Stimulated activated CD4-positive, alpha-beta T cell treated with anti-CD3 and anti-CD28 coated beads, Interleukin-4, amount 100 ng/mL, for 24 hours (primary cell): ENCODE measurements at places on chromosomes 5 and 9.

DNA sequence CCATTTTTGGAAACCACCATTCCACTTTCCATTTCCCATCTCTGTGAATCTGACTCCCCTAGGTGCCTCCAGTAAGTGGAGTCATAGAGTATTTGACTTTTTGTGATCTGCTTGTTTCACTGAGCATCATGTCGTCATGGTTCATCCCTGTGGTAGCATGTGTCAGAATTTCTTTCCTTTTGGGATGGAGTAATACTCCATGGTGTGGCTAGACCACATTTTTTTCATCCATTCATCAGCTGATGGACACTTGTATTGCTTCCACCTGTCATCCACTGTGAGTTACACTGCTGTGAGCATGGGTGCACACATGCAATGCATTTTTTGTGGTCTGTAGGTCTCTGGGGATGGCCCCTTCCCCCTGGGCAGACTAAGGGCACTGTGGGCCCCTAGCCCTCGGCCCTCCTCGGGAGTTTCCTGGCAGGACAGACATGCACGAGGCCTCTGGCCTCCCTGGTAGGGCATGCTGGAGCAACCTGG lies 115.9 kb downstream of the GADD45G start:
- DNase-seq: no peak

GRCh38 chr9:10173561-10173960 lies 439.2 kb downstream of the PTPRD start:
- no peak for DNase-seq

- no peak for DNase-seq
These were observed 48.3 kb downstream of the SLCO6A1 start for GRCh38 chr5:102450313-102450990.

DNA sequence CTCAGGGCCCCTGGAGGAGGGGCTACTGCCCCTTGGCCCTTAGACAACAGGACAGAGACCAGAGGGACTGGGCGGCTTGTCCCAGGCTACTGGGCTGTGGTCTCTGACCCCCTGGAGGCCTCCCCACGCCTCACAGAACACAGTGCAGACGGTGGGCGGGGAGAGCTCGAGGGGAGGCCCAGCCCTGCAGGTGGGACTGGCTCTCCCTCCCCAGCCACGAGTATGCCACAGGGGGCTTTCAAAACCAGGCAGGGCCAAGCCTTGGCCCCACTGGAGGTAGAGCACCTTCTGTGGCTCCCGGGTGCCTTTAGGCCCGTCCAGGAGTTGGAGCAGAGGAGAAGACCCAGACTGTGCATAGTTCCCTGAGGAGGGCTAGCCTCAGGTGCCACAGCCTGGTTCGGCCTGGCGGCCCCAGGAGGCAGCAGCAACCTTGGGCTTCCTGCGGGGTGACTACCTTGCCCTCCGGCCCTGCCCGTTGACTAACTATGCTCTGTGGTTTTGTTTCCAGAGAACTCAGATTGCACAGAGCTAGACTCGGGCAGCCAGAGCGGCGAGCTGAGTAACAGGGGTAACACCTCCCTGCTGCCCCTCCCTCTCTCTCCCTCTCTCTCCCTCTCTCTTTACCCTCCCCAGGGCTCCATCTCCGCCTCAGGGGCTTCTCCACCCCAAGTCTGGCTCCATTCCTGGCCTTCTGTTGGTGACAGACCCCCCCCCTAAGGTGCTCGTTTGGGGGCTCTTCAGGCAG lies 15.5 kb downstream of the CARD19 start:
- no peak for DNase-seq

DNA sequence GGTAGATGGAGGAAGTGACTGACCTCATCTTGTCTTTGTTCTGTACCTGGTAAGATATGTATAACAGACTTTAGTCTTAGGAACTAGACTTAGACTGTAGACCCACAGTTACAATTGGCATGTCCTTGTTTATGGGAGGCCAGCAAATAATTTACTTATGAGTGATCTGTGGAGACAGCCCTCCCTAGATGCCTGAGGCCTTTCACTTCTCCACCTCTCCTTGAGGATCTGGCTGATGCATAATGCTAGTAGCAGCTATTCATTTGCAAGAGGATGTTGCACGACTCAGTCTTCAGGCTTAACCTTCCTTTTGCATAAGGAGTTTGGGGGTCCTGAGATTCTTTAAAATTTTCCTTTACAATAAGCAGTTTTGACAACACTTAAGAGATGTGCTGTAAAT lies 100.7 kb downstream of the YTHDC2 start:
- no peak for DNase-seq
